Activated naive CD4-positive, alpha-beta T cell treated with anti-CD3 and anti-CD28 coated beads, Interleukin-2, amount 50 U/mL, for 16 hours (primary cell): ENCODE measurements at places on chromosomes 2 and 18.

DNA sequence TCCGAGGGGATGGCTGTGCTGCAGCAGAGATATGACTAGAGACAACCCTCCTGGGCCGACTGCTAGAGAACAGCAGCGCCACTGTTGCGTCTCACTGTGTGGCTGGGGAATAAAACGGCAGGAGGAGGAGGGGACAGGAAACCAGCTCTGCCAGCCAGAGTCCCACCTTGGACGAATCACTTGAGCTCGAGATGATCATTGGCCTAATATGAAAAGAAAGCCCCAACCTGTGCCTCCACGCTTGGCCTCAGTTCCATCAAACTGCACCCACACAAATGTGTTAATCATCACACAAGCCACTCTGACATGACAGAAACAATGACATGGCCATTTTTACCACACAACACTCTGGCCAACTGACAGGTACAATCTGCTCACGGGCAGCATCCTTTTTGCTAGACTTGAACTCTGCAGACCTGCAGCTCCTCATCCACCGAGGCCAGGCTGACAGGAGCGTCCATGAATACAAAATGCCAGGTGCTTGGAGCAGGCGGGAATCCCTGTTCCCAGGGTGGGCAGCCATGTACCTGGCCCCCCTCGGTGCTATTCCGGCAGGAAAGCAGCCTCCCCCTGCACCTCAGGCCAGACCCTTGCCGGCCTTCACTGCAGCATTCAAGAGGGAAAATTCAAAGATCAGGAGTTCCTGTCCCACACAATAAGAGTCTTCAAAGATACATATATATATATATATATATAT is 52.3 kb downstream of the PARD6G start:
- no peak for DNase-seq

GRCh38 chr2:108293850-108294249 is 5.2 kb downstream of the SULT1C2 start:
- DNase-seq: no peak

DNA sequence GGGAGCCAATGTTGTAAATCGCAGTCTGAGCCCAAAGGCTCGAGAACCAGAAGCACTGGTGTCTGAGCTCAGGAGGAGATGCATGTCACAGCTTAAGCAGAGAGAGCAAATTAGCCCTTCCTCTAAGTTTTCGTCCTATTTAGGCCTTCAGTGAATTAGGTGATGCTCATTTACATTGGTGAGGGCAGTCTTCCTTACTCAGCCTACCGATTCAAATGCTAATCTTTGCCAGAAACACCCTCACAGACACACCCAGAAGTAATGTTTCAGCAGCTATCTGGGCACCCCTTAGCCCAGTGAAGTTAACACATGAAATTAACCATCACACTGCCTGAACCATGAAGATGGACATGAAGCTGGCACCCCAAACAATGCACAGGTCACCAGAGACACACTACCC is 385.1 kb downstream of the STK39 start:
- no peak for DNase-seq

- no peak for DNase-seq
Observed at GRCh38 chr18:6203791-6204190, 210.9 kb downstream of the L3MBTL4 start.

DNA sequence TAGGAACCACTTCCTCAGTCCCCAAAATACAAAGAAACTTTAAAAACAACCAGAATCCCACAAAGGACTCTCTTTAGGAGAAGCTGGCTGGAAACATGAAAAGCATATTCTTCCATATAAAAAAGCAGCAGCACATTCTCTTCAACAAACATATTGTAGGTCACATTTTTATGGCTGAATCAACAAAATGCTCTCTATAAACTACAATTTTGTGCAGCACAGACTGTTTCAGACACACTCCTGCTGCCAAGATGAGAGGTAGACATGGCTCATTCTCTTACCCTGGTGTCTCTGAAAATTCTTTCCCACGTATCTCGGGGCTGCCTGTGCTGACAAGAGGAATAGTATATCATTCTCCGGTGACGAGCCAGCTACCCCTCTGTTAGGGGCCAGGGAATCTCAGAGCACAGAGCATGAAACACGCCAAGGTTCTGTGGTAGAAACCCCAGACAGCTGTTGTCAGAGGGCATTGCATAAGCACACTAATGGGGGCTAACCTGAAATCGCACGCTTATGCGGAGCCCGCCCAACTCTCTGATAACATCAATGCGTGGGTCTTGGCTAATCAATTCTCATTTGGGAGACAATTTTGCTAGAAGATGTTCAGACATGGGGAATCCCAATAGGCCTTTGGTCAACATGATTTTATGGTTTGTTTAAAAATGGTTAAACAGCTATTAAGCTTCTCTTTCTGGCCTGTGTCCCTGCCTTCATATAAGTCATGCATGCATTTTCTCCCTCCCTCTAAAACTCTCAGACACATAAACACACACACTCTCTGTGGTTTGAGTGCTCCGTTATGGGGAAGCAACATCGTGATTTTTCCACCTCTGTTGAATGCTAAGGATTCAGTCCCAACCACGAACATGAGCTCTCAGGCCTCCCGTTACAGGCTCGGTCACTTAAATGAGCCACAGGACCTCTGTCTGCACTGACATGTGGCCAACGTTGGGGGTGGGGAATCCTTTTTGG is 177.5 kb downstream of the INO80D start:
- DNase-seq: no peak

DNA sequence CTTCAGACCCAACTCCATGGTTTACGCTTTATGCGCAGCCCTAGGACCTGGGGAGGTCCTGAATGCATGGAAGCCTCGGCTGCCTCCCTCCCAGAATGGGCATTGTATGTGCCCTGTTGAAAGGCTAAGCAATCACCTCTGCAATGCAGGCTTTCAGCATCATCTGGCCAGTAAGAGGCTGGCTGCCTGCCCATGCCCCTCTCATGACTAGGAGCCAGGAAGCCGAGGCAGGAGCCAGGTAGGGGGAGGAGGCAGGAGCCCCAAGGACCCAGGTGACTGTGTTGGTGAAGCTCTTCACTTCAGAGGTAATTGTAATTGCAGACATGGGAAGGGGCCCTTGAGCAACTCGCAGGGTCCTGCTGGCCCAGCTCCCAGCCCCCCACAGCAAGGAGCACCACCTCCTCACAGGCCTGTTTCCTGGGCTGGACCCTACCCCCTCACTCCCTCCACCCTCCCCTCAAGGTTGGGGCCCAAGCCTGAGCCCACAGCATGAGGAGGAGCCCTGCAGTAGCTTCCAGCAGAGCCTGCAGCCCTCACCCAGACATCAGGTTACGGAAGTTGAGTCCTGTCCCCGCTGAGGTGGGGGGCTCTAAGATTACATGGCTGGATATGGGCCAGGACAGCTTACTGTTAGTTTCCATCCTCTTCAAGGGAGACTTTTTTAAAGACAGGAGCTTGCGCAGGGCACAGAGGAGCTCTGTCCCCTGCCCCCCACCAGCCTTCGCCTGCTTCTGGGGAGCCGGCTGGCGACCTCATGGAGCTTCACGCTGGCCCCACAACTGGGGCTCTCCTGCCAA is 21.9 kb downstream of the CRACDL start:
- no peak for DNase-seq

- no peak for DNase-seq
Observed at GRCh38 chr18:70998490-70998889, 709.6 kb downstream of the SOCS6 start.

- DNase-seq: no peak
Observed at GRCh38 chr2:11368059-11368572, 23.7 kb upstream of the ROCK2 start.

GRCh38 chr2:160610041-160610440 is 116.4 kb upstream of the RBMS1 start:
- no peak for DNase-seq

GRCh38 chr18:69128978-69129377 is 271.7 kb upstream of the DOK6 start:
- no peak for DNase-seq

GRCh38 chr2:229133155-229133772 is 137.8 kb downstream of the PID1 start:
- no peak for DNase-seq

- DNase-seq: no peak
Observed at GRCh38 chr2:60526623-60527022, 26.8 kb downstream of the BCL11A start.

GRCh38 chr2:230990899-230991150 is 5.1 kb upstream of the SPATA3 start:
- no peak for DNase-seq

DNA sequence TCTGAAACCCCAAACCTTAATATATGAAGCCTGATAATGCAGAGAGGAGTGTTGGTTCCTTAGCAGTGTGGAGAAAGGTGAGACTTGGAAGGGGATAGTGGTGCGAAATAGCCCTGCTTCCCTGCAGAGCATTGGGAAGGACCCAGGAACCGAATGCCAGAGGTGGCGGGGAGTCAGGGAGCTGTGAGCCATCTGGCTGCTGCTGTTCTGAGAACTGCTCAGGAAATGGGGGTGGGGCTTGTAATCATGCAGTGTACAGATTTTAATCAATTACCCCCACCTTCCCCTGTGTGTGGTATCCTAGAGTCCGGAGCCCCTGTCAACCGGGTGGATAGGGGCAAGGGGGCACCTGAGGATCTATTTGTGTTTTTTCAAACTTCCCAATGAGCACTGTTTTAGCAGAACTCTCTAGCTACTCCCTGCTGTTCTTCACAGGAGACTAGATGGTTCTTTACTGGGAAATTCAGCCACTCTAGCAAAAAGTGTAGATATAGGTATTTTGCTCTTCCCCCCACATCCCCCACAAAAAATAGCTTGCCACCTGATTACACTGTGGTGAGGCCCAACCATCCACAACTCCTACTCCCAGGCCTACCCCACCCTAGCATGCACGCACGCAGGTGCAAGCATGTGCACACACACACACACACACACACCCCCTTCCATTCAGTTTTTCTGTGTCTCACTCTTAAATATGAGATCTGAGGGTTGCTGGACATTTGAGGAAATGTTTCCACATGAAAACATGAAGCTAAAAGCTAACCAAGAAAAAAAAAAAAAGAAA is 30.1 kb upstream of the MBOAT2 start:
- no peak for DNase-seq

DNA sequence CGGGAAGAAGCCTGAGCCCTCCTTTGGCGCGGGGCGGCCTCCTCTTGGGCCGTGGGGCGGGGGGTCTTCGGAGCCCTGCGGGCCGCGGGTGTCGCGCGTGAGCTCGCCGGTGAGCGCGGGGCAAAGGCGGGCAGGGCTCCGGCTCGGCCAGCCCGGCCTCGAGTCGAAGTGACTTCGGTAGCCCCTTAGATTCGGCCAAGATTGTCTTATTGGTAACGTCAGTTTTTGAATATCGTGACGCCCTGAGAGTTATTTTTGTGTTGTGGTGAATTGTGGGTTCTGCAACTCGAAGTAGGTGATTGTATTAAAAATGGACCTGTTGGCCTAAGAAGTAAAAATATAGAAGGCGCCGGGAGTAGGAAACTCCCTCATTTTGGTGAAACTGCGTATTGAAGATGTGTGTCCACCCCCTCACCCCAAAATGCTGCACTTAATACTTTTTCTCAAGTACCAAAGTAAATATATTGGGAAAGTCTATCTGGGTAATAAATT is 669 bp downstream of the MARCHF7 start:
- no peak for DNase-seq

DNA sequence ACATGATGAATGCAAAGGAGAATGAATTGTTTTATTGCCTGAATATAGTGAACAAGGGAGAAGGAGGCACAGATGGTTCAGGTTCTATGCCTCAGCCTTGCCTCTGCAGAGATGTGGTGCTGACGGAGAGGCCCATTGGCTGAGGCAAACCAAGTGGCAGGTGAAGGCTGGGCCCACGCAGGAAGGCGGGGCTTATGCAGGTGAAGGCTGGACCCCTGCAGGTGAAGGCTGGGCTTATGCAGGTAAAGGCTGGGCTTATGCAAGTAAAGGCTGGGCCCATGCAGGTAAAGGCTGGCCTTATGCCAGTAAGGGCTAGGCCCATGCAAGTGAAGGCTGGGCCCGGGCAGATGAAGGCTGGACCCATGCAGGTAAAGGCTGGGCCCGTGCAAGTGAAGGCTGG is 414.7 kb downstream of the LRATD1 start:
- DNase-seq: no peak

DNA sequence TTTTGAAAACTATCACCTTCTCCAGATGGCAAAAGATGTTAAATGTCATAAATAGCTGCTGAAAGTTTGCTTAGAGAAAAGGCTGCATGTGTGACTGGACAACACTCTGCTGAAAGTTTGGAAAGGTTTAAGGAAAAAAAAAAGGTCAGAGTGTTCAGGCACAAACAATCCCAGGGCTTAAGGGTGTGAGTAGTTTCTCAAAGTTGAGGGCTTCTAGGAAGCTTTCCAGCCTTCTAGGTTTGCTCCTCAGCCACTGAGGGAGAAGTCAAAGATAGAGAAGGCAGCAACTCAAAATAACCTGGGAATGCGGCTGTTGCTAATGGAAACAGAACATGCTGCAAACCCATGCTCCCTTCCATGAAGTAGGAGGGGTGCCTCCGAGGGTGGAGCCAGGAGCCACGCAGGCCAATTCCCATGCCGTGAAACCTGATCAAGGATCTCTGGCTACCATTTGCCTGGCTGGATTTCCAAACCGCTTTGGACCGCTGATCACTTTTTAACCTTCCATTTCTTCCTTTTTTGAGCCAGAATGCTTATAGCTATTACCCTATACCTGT is 88.0 kb downstream of the TEX51 start:
- DNase-seq: no peak

- DNase-seq: no peak
Observed at GRCh38 chr2:109000738-109001137, 11.7 kb upstream of the EDAR start.

DNA sequence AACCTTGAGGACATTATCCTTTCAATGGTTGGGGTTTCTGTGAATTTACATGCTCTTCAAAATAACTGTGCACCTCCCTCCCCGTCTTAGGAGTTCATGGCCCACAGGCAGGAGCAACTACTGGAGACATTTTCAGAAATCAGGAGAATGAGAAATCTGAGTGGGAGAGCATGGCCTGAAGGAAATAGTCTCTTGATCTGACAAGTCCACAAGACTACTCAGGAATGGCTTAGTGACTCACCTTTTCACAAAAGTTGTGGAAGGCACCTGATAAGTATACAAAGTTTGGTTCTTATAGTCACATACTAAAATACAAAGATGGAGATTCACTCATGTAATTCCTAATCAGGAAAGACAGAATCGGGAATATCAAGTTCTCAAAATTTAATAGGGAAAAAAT is 83.6 kb upstream of the NCKAP5 start:
- no peak for DNase-seq

DNA sequence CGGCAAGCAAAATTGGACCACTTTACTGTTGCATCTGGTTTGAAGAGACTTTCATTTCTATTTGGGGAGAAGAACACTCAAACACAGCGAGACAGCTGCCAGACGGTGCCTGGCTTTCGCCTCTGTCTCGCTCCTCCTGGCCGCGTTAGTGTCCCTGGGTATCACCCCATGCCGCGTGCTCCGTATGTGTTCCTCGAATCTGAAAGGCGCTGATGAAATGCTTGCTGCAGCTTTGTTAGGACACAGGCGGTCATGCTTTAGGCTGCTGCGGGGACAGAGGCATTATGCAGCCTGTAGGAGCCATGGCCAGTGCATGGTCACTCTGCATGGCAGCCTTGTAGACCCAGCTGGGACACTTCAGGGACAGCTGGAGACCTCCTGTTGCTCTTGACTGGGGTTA is 53.9 kb downstream of the LDLRAD4 start:
- no peak for DNase-seq
